ENCODE measurements at places on chromosomes 11 and 22.

GRCh38 chr11:121344824-121345223, 52.3 kb downstream of the SC5D start:
- no peak for DNase-seq

DNA sequence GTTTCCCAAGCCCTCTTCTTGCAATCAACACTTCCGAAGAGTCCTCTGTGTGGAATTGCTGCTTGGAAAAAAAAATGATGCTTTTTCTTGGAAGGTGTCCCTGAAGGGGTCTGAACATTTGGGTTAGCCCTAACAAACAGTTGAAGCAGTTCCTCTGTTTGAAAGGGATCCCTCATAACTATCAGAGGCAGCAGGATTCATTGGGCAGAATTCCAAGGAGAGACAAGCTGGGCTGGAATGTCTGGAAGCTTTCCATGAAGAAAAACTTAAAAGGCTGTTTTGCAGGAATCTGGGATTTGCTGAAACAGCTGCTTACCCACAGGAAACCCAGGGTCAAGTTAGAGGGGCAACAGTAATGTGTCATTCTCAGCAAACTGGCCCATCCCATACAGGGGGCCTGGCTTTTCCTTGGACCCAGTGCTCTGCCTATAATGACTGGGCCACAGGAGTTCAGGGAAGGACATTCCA, 3.1 kb downstream of the CSNK2A3 start:
- DNase-seq = peak; percentile 51

GRCh38 chr11:87779276-87780067, 395.8 kb downstream of the RAB38 start:
- no peak for DNase-seq

GRCh38 chr11:70351646-70352045, 46.7 kb upstream of the CTTN start:
- DNase-seq = no peak

DNA sequence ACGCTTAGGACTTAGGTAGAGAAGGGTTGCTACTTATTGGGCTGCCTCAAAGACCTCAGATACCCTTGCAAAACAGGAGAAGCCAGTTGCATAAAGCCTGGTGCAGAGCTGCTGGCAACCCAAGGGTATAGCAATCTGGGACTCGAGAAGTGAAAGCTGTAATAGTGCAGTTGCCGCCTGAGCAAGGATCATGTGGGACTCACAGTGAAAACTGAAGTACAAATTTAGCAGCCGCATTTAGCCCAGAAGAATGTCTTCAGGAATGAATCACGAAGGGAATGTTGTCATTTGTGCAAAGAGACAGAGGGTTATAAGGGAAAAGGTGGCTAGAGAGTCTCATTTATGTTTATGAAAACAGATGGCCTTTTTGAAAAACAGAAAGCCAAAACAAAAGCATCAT, 267.2 kb downstream of the TENM4 start:
- peak; percentile 26 for DNase-seq
